ENCODE measurements at places on chromosomes 16 and 17.

- DNase-seq = peak; percentile 72
These were observed 13.0 kb upstream of the SPNS3 start for GRCh38 chr17:4420692-4421131.

DNA sequence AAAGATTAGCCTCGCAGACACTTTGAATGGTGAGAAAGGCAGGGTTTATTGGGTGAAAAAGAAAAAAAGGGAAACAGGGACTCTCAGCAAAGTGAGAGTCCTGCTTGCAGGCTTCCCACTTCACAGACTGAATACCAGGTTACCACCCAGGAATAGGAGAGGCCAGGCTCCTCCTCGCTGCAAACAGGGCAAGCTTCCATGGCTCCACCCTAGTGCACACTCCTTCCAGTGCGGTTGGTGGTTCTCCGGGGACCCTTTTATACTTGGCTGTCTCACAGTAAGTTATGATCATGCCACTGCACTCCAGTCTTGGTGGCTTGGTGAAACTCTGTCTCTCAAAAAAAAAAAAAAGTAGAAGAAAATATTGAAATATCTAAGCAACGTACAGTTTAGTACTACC, 30.5 kb upstream of the CDH8 start:
- DNase-seq = no peak

DNA sequence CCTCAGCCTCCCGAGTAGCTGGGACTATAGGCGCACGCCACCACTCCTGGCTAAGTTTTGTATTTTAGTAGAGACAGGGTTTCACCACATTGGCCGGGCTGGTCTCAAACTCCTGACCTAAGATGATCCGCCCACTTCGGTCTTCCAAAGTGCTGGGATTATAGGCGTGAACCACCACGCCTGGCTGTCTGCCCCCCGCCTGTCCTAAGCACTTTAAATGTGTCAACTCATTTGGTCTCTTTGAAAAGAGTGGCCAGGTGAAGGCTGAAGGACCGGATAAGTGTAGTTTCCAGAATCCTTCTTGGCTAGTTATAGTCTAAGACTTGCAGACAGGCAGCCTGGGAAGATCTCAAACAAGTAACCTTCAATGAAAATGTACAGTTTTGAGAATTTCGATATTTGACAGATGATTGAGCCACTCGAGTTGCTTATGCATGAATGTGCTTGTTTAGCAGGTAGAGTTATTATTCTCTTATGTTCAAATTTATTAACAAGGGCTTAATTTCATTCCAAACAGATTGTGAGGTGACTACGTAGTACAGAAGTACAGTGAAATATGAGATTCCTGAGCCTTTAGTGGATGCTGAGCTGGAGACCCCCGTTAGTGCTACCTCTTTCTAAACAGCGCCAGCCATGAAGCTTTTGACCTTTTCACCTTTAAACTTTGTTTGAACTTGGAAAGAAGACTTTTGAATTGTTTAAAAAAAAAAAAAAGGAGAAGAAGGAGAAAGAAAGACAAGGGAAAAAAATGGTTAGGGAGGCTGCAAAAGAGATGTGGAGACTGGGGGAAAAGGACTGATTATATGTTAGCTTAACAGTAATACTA, 164.4 kb upstream of the TBX2 start:
- DNase-seq = no peak

DNA sequence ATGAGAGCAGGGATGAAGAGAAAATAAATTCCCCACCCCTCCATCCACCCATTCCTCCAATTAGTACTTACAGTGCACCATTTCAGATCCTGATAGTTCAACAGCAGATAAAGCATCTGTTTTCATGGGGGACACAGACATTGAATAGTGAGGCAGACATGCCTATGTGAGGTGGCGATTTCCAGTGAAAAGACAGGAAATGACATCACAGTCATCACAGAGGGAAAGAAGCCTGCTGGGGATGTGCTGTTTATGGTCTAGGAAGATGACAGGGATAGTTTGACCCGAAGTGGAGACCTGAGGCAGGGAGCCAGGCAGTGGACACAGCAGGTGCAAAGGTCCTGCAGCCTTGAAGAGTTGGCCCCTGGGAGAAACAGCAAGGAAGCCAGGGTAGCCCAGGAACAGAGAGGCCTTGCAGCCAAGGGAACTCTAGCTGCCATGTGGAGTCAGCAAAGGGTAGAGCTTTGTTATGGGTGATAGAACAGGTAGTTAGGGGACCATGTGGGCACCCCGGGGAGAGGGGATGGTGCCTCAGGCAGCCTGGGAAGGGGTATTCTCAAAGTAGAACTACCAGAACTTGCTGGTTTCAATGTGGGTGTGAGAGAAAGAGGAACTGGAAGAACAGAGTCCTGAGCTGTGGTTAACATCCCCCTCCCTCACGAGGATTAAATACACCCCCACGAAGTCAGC, 256.6 kb downstream of the CPPED1 start:
- no peak for DNase-seq

Data from activated T-cell treated with anti-CD3 and anti-CD28 coated beads, Interleukin-2, amount 50 U/mL, for 72 hours (primary cell).